ENCODE measurements at places on chromosomes 2 and 18. TPM values are rescaled to one million over a fixed set of nuclear protein-coding genes. Genes with fewer than 3 reads are reported as not detected.

The PIEZO2 gene
- not detected for total RNA-seq

The COMMD1 gene
- 16.3 TPM for total RNA-seq

The KLHL29 gene
- 3.1 TPM for total RNA-seq

The SERPINB11 gene
- not detected for total RNA-seq

The ZNF385B gene
- 2.8 TPM for total RNA-seq

The ATOH8 gene
- 0.25 TPM for total RNA-seq

The ZNF804A gene
- total RNA-seq = not detected

The C1QL2 gene
- total RNA-seq = not detected

- DNase-seq = no peak
- H3K27me3 ChIP-seq = no peaks in the 10 kb centered on the region
- no peaks in the 10 kb centered on the region for H3K36me3 ChIP-seq
- H3K27ac ChIP-seq = peak overlapping the region; percentile 84
Observed at GRCh38 chr2:200308546-200309295, 2.2 kb downstream of the SPATS2L start.

- H3K4me1 ChIP-seq = no peaks in the 10 kb centered on the region
- no peak overlapping the region for H3K27ac ChIP-seq
- no peak overlapping the region for H3K4me3 ChIP-seq
- no peaks in the 10 kb centered on the region for H3K36me3 ChIP-seq
Observed at GRCh38 chr18:25100418-25100817, 251.5 kb downstream of the ZNF521 start.

DNA sequence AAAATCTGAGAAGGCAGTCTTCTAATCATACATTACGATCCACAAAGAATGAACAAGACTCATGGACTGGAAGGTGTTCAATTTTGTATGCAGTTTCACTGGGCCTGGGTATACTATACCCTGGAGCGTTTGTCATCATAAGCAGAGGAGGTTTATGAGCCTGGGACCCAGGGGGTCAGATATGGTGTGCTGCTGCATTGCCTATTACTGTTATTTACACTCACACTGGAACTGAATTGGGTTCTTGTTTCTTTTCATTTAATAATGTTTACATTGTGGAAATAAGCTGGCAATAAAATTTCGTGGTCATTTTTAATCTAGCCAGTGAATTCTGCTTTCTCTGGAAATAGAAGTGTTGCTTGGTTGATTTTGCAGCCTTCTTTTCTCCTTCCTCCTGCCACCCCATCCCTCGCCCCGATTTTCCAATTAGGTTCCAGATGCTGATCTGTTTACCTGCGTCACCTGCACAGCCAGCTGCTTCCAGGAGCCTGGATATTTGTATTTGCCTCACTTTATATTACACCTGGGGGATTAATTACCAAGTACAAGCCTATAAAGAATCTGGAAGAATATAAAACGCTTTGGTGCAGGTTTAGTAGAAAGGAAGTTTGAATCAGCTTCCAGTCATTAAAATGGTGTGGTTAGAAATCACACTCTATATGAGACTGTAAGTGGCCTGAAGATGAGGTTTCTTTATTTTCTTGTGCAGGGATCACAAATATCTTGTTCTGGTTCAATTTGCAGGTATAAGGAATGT, 234.4 kb downstream of the SOCS6 start:
- H3K4me1 ChIP-seq = no peaks in the 10 kb centered on the region
- no peak overlapping the region for H3K27ac ChIP-seq
- no peak overlapping the region for H3K4me3 ChIP-seq
- no peaks in the 10 kb centered on the region for H3K36me3 ChIP-seq
- no peaks in the 10 kb centered on the region for H3K27me3 ChIP-seq

DNA sequence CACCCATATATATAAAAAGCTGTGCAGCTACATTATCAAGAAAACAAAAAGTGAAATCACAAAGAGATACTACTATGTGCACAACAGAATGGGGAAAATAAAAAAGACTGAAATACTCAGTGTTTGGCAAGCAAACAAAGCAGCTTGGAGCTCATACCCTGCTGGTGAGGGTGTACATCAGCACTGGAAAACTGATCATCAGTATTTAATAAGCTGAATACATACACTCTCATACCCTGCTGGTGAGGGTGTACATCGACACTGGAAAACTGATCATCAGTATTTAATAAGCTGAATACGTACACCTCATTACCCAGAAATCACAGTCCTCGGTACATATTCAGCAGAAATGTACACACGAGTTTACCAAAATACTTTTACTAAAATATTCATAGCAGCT, 220.8 kb downstream of the SPP2 start:
- H3K36me3 ChIP-seq = no peaks in the 10 kb centered on the region
- H3K27ac ChIP-seq = no peak overlapping the region
- no peak overlapping the region for H3K4me3 ChIP-seq
- H3K4me1 ChIP-seq = peaks cover 28% of the 10 kb centered on the region
- no peak for DNase-seq
- no peaks in the 10 kb centered on the region for H3K27me3 ChIP-seq

GRCh38 chr18:22223254-22223964, 54.0 kb downstream of the GATA6 start:
- DNase-seq = peak; percentile 92
- H3K27me3 ChIP-seq = no peaks in the 10 kb centered on the region
- no peak overlapping the region for H3K27ac ChIP-seq
- no peaks in the 10 kb centered on the region for H3K36me3 ChIP-seq
- H3K4me3 ChIP-seq = no peak overlapping the region

GRCh38 chr2:240962300-240963064, 35.9 kb upstream of the SNED1 start:
- no peak for DNase-seq
- H3K27me3 ChIP-seq = peaks cover 38% of the 10 kb centered on the region
- H3K4me3 ChIP-seq = no peak overlapping the region
- no peak overlapping the region for H3K27ac ChIP-seq
- no peaks in the 10 kb centered on the region for H3K4me1 ChIP-seq
- H3K36me3 ChIP-seq = no peaks in the 10 kb centered on the region

GRCh38 chr18:2480536-2480935, 90.8 kb downstream of the METTL4 start:
- no peaks in the 10 kb centered on the region for H3K36me3 ChIP-seq
- no peak overlapping the region for H3K27ac ChIP-seq
- no peaks in the 10 kb centered on the region for H3K27me3 ChIP-seq
- peaks cover 10% of the 10 kb centered on the region for H3K4me1 ChIP-seq
